ENCODE measurements at places on chromosomes 12 and 14.

GRCh38 chr14:63460680-63461369 lies 82.4 kb downstream of the PPP2R5E start:
- no peak for DNase-seq

DNA sequence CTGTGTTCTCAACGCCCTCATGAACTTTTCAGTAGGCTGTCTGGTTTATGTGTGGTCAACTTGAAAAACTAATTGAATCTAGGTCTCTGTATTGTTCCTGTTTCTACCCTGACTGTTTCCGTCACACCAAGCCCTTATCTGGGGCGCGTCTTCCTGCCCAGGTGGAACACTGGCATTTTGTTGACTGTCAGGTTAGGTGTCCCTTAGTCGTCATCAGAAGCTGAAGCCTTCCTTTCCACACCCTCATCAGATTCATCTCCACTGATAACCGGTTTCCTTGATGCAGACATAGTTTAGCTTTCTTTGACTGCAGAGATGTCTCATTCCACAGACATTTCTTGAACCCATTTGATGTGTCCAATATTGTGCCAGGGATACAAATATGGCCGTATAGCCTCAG lies 96.5 kb downstream of the DUSP16 start:
- DNase-seq: no peak

DNA sequence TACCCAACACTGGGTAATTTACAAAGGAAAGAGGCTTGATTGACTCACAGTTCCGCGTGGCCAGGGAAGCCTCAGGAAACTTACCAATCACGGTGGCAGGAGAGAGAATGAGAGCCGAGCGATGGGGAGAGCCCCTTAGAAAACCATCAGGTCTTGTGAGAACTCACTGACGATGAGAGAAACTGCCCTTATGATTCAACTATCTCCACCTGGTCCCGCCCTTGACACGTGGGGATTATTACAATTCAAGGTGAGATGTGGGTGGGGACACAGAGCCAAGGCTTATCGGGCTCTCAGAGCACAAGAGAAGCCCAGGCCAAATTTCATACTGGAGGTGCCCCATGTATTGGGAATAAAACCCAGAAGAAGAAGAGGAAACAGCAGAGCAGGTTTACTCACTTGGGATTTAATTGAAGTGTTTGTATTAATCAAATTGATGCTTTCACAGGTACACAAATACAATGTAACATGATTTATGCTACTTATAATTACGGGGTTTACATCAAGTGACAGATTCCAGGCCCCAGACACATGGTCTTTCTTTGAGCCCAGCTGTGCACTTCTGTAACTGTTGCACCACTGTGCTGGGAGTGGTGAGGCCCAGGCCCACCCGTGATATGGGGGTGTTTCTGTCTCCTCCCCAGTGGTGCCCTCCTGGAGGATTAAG lies 8.2 kb upstream of the CCDC85C start:
- no peak for DNase-seq

- no peak for DNase-seq
Observed at GRCh38 chr12:128734371-128734770, 89.4 kb downstream of the SLC15A4 start.

- no peak for DNase-seq
Observed at GRCh38 chr12:113039911-113040445, 16.6 kb upstream of the DTX1 start.

GRCh38 chr12:130525384-130526172 lies 187.9 kb downstream of the PIWIL1 start:
- no peak for DNase-seq

- DNase-seq: no peak
Observed at GRCh38 chr14:102949062-102949800, 26.8 kb downstream of the AMN start.

DNA sequence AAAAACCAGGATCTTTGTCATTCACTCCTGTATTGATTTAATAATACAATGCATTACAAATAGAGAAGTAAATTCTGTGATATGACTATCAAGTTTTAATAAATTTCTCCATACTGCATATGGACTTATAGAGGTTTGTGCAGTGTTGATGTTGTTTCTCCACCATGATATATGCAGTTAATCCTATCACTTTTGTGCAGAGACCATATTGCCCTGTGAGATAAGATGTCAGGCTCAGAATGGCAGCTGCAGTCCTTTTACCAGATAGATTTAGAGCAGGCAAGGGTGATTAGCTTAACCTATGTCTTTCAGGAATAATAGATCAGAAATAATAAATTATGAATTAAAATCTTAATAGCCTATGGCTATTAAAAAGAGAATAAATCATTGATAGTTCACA lies 38.6 kb upstream of the KCNJ8 start:
- DNase-seq: no peak
